ENCODE measurements at places on chromosomes 11 and 22.

DNA sequence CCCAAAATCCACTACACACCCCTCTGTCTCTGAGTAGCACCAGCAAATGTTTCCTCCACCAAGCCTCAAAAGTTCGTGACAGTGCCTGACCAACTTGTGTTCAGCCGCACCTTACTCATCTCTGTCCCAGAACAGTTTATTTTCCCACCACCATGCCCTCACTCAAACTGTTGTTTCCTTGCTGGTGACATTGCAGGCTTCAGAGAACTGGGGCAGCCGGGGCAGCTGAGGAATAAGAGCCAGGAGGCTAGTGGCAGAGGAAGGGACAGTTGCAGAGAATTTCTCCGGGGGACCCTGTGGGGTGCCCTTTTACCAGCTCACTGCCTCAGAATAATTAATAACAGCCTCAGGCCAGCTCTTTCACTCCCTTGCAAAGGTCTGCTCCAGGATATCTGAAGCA is 709 bp upstream of the KCNE3 start:
- no peak for DNase-seq

- DNase-seq = no peak
Measured at GRCh38 chr11:76632492-76632891, 38.1 kb downstream of the LRRC32 start.

- no peak for DNase-seq
Measured at GRCh38 chr11:9615031-9615451, 41.6 kb downstream of the WEE1 start.

GRCh38 chr11:99192716-99193115 is 172.0 kb downstream of the CNTN5 start:
- DNase-seq = no peak

- DNase-seq = peak; percentile 75
Measured at GRCh38 chr11:69915501-69916250, 96.5 kb upstream of the FGF3 start.

GRCh38 chr11:20160425-20161229 is at the start of gene DBX1:
Gene DBX1 (minus strand): TSS chr11:20160475. CDS start chr11:20160324, 151 bp downstream.
- DNase-seq = no peak

DNA sequence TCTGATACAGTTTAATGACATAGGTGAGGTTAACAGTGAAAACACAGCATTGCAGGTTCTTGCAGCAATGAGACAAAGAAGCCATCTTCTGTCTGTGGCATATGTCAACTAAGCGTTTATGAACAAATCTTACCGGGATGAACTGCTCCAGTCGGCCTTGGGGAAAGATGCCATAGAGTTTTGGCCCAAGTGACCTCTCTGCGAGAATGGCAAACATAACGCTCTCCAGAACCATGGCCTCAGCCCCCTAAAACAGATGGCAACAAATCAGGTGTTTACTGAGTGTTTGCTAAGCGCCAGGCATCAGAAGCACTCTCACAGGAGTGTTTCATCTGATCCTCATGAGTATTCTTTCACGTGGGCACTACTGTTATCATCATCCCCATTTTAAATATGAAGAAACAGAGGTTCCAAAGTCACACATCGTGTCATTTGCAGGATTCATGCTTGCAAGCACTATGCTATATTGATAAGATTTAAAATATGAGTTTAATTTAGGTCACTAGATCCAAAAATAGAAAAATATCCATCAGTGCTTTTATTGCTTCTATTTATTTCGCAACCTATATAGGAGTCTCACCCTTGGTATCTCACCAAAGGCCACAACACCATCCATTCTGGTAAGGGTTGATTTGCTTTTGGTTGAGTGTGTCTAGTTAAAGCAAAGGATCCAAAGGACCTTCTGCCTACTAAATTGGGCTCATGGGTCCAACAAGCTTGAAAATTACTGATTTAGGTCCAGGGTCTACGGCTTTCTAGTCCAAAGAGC is 35.9 kb downstream of the TCIRG1 start:
- DNase-seq = no peak

- no peak for DNase-seq
Measured at GRCh38 chr11:60718524-60719316, 5.8 kb upstream of the MS4A18 start.

DNA sequence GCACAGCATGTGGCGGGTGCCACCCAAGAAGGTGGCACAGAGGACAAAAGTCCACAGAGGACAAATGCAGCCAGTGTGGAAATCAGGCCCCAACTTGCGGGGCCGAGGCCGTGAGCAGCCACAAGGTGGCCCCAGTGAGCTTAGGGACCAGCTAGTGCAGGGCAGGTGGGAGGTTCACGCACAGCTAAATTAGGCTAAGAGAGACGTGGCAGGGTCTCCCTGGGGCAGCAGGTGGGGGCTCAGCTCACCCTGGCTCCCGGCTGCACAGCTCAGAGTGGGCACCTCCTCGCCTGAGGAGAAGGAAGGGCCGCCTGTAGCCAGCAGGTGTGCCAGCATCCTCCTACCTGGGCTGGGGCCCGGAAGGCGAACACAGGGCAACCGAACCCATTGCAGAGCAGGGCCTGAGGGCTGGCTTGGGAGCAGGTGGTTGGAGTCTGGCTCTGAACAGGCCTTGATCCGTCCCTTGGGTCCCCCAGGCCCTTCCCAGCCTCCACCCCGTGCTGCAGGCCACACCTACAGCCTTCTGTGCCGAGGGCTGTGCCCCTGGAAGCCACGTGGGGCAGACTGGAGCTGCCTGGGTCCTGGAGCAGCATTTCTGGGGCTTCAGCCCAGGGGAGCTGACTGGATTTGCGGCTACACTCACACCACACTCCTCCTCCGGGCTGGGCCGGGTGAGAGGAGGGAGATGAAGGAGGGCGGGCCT is 26.1 kb upstream of the CELSR1 start:
- peak; percentile 56 for DNase-seq

DNA sequence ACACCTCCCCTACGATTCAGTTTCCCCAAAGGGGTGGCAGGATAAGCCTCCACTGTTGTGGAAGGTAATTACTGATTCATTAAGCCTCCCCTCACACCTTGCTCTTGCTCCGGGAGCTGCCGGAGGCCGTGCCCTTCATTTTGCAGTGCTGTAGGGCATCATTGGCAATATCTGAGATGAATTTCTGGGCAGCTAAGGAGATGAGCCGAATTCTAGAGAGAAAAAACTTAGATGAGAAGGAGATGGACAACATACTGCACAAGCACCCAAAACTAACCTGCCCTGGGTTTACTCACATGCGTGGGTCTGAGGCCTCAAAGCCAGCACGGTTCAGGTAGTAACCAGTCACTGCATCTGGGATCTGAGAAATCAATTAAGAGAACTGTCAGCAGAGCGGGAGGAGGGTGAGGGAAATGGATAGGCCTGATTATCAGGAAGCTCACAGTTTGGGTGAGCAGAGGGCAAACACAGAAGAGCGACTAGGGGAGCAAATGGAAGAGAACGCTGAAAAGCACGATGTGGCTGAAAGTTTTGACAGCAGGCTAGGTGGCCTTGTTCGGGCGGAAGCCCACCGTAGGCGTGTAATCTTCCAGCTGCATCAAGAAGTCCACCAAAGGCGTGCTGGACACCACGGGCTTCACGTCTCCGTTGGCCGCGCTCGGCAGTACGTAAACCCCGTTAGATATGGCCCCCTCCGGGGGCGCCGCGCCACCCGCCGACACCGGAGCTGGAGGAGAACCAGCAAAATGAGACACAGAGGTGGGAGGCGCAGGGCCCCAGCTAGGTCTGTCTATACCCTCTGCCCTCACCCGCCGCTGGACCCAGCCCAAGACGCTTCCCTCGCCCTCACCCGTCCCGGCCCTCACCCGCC is 689 bp downstream of the TAF10 start:
- peak; percentile 33 for DNase-seq

GRCh38 chr11:128153697-128154048 is 433.7 kb downstream of the ETS1 start:
- peak; percentile 56 for DNase-seq

- DNase-seq = no peak
Measured at GRCh38 chr22:26857169-26857568, 199.8 kb downstream of the MIAT start.

DNA sequence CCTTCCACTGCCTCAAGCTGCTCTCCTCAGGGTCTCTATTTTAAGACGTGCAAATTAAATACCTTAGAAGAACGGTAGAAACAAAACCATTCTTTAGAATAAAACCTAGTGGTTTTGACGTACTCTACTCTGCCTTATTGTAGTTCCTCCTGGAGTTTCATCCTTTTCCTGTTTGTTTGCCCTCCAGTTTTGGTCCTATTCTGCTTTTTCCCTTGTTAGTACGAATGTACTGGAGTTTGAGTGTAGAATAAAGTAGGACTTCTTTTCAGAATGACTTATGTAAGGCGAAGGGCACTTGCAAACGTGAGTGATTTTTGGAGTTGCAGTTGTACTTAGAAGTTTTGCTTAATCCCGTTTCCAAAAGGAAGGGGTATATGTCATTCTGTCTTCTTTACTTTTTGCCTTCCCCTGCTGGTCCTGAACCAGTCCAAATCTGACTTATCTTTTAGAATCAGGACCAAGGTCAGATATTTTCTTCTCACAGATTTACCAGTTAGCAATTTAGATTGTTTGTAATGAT is 1.4 kb downstream of the SIK2 start:
- peak; percentile 15 for DNase-seq

DNA sequence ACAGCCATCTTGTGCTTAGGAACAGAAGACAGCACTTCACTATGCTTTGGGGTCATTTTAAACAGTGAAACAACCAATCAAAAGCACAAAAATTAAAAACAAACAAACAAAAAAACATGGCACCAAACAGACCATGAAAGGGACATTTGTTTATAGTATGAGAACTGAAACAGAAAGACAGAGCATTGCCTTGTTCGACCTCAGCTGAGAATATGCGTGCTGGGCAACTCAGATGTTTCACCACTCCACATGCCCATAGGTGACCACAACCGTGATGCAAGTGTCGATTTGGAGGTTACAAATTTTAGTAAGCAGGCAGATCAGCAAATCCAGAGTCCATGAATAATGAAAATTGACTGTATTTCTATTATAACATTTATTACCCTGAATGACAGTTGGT is 30.0 kb downstream of the NNMT start:
- DNase-seq = no peak

DNA sequence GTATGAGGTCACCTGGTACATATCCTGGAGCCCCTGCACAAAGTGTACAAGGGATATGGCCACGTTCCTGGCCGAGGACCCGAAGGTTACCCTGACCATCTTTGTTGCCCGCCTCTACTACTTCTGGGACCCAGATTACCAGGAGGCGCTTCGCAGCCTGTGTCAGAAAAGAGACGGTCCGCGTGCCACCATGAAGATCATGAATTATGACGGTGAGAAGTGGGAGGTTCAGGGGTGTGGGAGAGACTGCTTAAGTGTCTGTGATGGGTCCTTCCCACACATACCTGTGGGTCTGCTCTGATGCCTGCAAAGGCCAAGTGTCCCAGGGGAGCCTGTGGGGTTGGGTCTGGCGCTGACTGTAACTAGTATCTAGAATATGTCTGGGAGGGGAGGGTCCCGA is 3.9 kb downstream of the APOBEC3G start:
- DNase-seq = no peak

DNA sequence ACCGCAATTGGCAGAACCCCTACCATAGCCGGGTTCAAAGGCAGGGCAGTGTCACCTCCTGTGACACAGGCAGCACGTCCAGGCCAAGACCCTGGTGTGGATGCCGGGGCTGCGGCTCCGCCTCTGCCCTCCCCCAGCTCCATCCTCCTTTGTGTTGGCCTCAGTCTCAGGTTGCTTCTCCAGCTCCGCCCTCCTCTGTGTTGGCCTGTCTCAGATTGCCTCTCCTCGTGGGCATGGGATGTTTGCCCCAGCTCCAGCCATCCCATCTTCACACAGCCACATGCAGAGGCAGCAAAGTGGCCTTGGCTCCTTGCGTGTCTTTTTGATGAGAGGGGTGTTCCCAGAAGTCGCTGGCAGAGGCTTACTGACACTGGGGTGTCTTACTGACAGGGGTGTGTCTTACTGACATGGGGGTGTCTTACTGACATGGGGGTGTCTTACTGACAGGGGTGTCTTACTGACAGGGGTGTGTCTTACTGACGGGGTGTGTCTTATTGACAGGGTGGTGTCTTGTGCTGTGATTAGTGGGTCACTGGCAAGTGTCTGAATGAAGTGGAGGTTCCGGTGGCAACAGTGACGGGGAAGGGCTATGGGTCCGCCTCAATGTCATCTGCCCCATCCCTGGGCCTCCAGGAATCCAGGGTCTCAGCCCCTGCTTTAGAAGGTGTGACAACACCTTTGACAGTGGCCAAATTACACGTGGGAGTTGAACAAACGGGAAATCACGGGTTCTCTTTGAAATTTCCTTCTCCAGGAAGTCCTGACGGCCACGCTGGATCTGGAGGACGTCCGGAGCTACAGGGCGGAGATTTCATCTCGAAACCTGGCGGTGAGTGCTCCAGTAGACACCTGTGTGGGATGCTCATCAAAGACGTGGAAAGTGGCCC is 24.9 kb downstream of the NADSYN1 start:
- DNase-seq = no peak

DNA sequence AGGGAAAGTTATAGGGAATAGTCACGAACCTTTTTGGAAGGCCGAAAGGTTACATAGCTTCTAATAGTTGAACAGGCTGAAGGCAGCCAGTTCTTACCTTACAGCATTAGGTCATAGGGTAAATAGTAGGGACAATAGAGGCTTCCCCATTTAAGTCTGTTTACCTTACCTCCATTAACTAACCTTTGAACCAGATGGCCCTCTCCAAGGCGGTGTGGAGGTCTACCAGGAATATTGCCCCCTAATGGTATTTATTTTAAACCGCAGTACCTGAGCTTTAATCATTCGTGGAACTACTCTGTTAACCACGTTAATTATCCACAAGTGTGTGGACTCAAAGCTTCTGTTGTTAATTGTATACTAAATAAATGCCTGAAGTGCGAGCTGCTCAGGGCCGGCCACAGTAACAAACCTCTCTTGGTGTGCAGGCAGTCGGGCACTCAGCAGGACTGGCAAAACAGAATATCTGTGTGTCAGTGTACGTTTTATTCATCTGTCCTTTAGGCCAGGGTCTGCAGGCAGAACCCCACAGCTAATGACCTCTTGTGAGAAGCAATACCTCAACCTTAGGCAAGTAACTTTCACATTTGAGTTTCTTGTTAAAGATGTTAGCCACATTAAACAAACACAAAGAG is 81.7 kb downstream of the PRCP start:
- DNase-seq = no peak

GRCh38 chr11:107252429-107253161 is 205.0 kb downstream of the CWF19L2 start:
- no peak for DNase-seq

DNA sequence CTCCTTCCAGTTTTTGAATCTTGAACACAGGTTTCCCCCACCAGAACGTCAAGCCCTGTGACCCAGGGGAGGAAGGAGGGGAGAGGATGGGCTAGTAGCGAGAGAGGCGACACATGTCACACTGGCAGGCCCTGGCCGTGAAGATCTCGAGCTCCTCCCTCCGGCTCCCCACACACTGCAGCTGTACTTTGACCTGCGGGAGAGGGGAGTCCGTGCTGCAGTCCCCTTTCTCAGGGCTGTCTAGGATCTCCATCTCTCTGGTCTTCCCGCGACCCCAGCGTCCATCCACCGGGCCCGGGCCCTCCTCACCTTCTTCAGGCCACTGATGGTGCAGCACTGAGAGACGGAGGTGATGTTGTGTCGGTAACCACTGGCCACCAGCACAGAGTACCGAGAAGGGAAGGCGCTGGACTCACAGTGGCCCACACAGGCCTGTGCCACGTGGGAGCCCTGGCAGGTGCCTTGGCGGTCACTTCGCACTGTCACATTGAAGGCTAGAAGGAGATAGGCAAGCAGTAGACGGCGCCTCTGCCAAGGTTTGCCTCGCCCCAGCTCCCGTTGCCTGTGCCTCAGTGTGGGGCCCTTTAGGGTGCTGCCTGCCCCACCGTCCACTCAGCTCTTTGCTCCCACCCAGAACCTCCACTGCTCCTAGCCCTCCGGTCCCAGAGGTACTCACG is 873 bp downstream of the GPHA2 start:
- DNase-seq = no peak

Measured in cardiac fibroblast (primary cell).